ENCODE measurements at places on chromosomes 1 and 21.

GRCh38 chr1:173100476-173101107 is 49.9 kb upstream of the TNFSF18 start:
- no peak for DNase-seq

GRCh38 chr1:184909019-184909418 is 65.3 kb downstream of the NIBAN1 start:
- DNase-seq, result no peak

DNA sequence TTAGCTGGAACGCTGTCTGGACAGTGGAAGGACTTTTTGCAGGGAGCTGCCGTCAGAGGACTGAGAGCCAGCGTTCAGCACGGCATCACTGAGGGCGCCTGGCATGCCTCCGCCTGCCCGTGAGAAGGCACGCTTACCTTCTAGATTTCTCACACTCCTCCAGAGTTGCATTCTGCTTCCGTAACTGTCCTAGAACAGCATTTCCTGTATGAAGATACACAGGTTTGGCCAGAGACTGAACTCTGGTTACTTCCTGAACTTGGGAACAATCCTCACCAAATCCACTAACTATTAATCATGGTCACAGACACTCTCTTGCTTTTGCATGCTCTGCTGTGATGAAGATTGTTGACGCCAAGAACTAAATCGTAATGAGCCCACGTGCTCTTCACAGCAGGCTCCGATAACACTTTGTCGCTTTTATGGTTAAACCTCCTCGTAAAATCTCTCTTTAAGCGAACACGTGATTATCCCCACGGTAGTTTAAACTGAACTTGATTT is 93.5 kb downstream of the KIF26B start:
- DNase-seq, result no peak

DNA sequence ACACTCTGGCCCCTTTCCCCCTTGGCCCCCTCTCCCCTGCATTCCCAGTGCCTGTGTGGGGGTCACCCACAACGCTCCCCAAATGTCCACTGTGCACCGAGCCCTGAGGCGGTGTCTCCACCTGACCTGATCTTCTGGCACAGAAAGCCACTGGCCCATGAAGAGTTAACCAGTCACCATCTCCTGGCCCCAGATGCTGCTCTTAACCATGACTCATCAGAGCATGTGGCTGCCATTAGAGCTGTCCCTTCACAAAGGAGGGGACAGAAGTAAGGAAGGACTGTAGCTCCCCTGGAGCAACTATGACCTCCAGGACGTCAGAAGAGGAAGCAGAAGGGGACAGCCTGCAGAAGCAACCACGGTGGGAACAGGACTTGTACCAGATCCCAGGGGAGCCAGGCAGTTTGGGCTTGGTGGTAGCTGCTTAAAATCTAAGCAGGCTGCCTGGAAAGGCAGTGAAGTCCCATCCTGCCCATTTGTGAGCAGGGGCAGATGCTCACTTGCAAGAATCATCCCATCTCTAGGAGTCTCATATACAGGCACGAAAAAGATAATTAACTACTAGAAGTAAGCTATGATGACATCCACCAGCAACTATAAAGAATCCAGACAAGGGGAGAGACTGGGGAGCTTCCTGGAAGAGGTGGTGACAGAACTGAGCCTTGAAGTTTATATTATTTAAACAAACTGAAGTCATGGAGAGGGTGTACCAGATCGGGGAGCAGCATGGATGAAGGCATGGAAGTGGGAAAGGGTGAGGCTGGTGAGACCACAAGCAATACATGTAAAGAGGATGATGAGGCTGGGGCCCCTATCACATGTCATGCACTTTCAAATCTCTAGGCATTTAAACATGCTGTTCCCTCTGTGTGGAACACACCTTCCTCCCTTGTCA is 1.1 kb upstream of the TTC39A start:
- no peak for DNase-seq

GRCh38 chr1:84571150-84571535 is 3.1 kb downstream of the CTBS start:
- no peak for DNase-seq

DNA sequence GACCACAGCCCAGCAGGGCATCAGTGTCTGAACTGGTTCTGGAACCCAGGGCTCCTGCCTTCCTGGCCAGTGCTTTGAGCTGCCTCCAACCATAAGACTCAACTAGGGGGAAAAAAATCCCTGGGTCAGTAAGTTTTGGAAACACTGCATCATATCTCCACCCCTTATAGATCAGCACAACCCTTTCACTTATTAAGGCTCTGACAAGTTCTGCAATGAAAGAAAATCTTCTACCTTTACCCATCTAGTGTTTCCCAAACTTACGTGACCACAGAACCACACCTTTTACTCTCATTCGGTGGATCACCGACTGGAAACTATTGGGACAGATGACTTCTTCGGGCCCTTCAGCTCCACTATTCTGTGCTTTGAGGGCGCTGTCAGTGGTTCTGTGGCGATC is 78.4 kb upstream of the TMEM51 start:
- no peak for DNase-seq

GRCh38 chr1:10522322-10522860 is 47.6 kb downstream of the PEX14 start:
- no peak for DNase-seq

DNA sequence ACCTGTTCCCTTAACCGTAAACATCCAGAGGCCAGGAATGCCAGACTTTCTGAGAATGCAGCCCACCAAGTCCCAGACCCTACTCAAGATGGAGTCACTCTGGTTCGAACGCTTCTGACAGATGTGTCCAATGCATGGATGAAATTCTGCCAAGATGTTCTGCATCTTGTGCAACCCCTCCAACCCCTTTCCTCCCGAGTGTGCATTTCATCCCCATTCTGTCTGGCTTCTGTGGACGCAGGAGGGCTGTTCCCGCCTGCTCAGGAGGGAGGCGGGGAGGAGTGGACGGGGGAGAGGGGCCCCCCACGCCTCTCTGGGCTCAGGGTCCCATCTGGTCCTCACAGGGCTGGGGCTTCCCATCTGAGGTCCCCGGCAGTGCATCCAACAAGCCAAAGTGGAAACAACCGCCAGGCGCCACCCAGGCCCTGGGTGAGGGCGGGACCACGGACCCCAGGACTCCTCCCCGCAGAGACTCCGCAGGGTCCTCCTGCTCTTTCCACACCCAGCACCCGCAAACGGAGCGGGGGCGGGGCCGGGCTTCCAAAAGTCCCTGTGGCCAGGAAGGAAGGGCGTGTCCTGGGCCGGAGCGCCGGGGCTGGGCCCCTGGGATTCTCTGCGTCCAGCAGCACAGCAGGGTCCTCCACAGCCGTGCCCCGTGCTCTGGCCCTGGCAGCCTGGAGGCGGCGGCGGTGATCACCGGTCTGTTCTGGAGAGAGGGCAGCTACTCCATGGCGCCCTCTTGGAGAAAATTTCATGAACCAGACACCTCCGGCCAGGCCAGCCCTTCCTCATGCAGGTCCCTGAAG is 27.8 kb upstream of the SUMO3 start:
- DNase-seq, result peak; percentile 46

DNA sequence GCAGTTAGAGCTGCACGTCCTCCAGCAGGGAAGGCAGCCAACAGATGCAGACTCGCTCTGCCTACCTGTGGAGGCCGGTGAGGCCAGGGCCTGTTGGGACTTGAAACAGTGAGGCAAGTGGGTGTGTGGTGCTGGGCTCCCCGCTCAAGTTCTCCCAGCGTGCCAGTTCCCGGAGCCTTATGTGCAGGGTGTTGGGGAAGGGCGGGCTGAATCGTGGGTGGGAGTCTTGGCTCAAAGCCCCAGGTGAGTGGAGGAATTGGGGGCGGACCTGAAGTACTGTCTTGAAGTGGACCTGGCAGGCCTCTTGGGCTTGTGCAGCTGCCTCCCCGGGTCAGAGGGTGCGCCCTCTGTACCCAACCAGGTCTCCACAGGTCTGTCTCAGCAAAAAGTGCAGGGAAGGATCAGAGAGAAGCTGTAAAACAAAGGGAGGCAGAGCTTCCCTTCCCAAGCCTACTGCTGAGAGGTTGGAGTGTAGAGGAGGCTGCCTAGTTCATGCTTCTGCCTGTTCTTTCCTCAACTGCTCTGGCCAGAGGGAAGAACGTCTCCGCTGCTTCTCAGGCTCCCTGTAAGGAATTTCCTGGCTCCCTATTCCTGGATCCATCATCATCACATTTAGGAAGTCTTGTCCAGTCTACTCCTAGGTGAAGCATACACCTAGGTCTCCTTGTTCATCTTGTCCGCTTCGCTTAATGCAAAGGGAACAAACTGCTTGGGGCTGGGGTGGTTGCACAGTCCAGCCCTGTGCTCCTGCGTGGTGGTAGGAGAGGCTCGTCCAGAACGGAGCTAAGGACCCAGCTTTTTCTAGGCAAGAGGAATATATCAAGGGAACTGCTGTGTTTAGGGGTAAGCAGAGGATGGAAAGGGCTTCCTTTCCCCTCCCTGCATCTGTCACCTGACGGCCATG is 14.9 kb downstream of the UTP11 start:
- no peak for DNase-seq

DNA sequence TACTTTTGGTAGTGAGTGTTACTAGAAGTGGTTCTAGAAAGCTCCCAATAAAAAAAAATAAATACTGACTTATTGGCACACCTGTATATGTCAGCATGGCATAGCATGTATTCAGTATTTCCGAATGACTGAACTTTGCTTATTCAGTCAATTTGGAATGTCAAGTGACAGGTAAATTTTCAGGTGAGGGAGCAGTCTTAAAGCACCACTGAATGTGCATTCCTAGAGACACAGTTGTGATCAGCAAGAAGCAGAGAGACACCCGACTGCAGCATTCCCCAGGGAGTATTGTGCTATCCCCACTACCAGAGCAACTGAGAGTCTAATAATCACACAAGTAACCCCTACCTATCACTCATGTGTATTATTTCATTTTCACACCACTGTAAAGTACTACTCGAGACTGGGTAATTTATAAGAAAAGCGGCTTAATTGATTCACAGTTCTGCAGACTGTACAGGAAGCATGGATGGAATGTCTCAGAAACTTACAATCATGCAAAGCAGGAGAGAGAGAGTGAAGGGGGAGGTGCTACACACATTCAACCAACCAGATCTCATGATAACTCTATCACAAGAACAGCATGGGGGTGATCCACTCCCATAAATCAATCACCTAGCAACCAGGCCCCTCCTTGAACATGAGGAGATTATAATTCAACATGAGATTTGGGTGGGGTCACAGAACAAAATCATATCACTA is 201.5 kb downstream of the TBX15 start:
- DNase-seq, result no peak

DNA sequence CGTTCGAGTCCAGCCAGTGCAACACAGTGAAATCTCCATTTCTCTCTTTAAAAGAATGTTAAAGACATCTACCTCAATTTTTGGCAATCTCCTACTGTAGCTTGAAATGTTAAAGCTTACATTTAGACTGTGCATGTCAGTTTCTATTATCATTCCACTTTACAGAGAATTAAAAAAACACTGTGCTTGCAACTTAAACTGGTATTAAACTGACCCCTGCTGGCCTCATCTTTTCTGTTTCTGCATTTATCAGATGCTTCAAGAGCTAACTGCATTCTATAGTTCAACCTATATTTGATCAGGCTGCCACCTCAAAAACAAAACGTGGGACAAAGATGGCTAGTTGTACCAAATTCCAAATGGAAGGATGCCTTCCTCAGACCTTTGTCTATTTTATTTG is 226.5 kb downstream of the SMYD3 start:
- no peak for DNase-seq

GRCh38 chr1:231107600-231108326 is 54.1 kb upstream of the TRIM67 start:
- DNase-seq, result no peak

- no peak for DNase-seq
These were observed 9.6 kb upstream of the DUSP12 start for GRCh38 chr1:161739865-161740566.

- no peak for DNase-seq
These were observed 39.7 kb downstream of the GNG12 start for GRCh38 chr1:67793562-67793961.

DNA sequence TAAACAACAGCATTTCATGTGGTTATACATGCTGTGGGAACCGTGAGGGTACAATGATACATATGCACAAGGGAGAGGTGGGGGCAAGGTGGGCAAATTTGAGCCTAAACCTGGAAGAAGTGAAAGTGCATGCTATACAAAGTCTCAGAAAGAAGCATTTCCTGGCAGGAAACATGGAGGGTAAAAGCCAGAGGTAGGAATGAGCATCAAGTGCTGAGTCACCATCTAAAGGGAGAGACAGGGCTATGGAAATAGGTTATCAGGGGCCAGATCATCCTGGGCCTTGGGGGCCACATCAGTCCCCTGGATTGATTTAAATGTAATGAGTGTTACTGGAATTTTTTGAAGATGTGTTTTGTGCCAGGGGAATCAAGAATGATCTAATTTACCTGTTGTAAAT is 60.1 kb upstream of the DAB1 start:
- no peak for DNase-seq

DNA sequence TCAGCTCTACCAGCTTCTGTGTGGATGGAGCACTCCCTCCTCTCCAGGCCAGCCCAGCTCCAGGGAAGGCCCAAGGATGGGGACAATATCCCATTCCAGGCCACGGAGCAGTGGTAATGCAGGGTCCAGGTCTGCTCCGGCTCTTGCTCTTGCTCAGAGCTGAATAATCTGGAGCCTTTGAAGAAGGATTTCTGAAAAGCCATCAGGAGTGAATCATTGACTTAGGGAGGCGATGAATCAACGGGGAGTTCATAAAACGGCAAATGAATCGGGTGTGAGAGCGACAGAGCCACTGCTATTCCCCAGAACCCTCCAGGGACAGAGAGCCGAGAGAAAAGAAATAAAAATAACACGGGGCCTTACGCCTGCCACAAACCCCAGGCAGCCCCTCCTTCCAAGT is 7.7 kb downstream of the POU3F1 start:
- DNase-seq, result no peak

- no peak for DNase-seq
These were observed 38.0 kb downstream of the SAMD13 start for GRCh38 chr1:84339503-84339902.

DNA sequence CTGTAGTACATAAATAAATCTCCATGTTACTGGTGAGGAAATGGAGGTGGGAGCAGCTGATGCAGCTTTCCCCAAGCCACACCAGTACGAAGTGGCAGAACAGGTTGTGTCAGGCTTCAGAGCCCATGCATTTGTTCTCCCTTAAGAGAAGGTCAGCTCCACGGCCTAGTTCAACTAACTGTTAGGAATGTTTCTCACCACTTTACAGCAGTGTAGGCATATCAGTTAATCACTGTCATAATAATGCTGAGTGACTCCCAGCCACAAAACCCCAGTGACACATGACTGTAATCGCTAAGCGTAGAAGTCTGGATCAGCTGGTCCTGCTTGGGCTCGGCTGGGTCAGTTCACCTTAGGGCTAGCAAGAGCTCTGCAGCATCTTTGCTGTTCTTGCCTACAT is 90.4 kb downstream of the VPS26C start:
- no peak for DNase-seq

- DNase-seq, result no peak
These were observed 455.5 kb upstream of the ADAMTS5 start for GRCh38 chr21:27422435-27422834.

DNA sequence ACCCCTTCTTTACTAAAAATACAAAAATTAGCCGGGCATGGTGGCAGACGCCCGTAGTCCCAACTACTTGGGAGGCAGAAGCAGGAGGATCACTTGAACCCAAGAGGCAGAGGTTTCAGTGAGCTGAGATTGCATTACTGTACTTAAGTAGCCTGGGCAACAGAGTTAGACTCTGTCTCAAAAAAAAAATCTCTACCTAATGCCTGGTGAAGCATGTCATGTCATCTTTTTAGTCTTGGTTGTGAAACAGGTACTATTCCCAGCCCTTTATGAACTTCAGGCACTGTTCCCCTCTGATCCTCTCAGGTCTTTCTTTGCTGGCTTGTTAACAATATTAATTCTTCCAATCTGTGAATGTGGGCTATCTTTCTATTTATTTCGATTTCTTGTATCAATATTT is 22.1 kb downstream of the PRRC2C start:
- DNase-seq, result no peak

Measured in stimulated activated naive CD4-positive, alpha-beta T cell (primary cell).